ENCODE measurements at places on chromosomes 6 and 20. TPM values are rescaled to one million over a fixed set of nuclear protein-coding genes. Genes with fewer than 3 reads are reported as not detected.

GRCh38 chr6:130029163-130029562 is 10.8 kb downstream of the L3MBTL3 start:
- DNase-seq: no peak

DNA sequence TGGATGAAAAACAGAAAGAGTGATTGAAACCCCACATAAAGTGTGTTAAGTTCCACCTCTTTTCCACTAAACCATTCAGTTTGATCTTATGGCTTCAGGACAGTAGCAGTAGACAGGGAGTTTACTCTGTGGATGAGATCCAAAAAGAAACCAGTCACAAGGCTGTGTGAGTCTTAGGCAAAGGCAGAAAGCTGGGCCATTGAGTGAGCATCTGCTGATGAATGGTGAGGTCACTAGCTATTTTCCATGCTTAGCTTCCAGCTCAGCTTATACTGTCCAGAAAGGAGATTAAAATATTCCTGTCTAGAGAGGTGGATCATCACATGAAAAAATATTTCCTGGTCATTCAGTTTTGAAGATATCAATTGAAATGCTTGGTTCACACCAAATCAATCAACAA is 1643.9 kb downstream of the HACE1 start:
- DNase-seq: no peak

DNA sequence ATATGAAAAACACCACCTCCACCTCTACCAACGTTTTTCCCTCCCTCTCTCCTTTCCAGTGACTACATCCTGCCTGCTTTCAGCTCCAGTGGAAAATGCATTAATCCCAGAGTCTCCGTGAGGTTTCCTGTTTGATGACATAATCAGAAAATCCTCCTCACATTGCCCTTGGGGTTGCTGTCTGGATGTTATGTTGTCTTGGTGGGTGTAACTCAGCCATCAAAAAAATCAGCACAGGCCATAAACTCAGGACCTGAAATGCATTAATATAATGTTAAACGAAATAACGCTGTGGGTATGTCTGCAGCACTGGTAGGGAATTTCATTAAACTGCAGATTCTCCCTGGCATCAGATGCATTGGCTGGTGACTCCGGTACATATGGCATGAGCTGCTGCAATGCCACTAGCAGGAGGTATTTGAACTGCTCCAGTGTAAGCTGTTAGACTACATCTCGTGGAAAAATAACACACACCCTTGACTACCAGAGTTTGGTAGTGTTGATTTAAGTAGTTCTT is 297.8 kb downstream of the PRL start:
- no peak for DNase-seq

DNA sequence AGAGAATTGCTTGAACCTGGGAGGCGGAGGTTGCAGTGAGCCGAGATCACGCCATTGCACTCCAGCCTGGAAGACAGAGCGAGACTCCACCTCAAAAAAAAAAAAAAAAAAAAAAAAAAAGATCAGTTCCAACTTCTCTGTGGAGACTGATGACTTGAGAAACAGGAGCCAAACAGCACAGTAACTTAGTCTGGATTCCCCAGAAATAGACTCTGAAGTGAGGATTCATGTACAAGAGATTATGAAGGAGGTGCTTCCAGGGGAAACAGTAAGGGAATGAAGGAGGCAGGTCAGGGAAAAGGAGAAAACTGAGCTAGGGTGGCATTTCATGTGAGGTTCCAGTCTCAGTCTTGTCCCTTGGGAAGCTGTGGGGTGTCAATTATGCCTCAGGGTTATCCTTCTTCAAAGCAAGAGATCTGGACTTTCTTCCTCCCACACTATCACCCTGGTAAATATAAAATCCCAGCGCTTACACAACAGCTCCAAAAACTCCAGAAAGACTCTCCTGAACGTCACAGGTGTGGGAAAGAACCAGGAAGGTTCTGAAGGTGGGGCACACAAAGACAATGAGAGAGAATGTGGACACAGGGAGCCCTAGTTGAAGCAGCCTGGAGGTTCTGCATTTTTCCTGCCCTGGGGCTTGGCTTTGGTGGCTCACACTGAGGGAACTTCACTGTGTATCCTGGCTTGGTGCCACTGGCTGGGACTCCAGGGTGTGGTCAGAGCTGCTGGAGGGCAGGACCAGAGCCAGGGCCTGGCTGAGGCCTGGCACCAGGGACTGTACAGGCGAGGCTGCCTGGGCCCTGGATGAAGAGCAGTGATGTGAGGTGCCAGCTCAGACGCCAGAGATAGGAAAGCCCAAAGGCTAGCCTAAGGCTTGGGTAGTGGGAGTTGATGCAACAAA is 46.8 kb downstream of the PCNA start:
- DNase-seq: peak; percentile 93

DNA sequence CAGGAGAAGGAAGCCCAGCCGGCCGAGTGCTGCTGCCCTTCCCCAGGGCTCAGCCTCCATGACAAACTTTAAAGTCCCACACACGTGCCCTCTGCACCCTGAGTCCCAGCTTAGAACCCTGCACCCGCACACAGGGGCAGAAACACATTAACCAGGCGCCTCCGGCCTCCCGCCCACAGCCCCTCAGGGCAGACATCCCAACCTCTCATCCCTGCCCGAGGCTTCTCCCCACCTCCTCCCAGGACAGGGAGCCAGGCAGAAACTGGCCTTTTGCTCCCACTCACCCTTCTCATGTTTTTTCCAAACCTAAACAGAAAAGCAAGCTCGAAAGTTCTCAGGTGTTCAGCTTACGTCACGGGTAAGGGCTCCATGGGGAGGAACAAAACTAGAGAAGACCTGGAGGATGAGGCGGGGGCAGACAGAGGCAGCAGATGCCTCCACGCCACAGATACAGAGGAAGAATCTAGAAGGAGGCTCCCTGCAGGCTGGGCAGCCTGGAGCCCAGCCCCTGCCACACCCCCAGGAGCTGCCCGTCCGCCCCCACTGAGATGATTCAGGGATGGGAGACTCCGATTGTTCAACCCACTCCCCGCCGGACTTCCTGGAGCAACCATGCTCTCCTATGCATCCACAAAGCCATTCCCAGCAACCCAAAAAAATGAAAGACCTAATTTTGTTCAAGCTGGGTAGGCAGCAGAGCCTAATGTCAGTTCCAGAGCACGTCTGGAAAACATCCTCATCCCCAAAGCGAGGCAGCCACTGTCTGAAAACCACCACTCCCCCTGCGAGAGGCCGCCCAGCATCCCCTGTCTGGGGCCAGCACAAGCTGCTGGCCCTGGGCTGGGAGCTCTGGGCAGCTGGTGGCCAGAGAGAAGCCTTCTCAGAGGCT is 8.8 kb downstream of the KCNQ2 start:
- DNase-seq: no peak

- peak; percentile 72 for DNase-seq
Observed at GRCh38 chr20:45933266-45934045, 1.0 kb upstream of the PCIF1 start.

DNA sequence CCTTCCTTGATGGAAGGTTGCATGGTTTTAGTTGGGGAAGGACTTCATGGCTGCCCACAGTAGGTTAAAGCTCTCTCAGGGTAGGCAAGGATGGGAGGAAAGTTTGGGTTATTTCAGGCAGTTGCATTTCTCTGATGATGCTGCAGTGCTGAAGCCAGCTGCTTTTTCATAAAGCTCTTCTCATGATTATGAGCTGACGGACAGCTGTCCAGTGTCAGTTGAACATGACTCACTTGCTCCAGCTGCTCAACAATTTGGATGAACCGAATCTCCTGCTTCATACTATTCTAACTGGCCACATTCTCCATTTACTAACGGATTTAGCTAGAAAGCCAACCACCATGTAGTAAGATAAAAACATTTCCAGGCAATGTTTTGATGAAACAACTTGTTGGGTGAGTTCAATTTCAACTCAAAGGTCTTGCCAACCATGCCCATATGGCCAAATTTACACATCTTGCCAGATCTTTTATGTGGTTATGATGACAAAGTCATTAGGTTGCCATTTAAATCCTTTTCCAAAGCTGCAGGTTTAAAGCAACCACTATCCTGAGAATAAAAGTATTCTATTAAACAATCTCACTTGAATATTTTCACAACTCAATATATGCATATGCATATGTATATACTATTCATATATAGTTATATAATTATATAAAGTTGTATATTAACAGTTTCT is 125.9 kb downstream of the HS3ST5 start:
- DNase-seq: no peak

- no peak for DNase-seq
Observed at GRCh38 chr20:19620446-19620845, 137.6 kb upstream of the RIN2 start.

GRCh38 chr6:124149646-124150045 is 346.0 kb downstream of the NKAIN2 start:
- DNase-seq: no peak

DNA sequence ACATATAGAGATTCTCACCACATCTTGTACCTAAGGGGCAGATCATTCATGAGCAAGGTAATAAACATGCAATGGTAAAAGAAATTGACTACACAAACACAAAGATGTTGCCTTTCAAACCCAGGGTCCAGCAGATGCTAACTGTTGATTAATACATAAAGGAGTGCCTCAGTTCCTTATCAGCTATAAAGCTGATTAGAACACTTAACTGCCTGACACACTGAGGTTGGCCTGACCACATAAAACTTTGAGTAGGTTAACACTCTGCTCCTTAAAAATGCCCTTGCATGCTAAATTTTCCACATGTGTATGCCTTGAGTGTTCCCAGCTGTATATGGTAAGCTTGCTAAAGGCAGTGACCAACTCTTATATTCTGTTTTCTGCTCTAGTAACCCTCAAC is 14.9 kb downstream of the CRISP2 start:
- DNase-seq: no peak

DNA sequence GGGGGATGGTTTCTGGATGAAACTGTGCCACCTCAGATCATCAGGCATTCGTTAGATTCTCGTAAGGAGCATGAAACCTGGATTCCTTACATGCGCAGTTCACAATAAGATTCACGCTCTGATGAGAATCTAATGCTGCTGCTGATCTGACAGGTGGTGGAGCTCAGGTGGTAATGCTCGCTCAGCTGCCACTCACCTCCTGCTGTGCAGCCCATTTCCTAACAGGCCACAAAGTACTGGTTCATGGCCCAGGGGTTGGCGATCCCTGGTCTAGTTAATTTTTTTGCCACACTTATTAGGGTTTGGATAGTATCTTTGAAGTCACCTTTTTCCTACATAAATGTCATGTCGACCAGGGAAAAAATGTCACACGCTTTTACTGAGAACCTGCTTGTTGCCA is 96.8 kb upstream of the MLIP start:
- DNase-seq: no peak

GRCh38 chr6:16149305-16149704 is 20.4 kb downstream of the MYLIP start:
- DNase-seq: no peak

- no peak for DNase-seq
Observed at GRCh38 chr20:7902879-7903278, 37.4 kb downstream of the HAO1 start.

DNA sequence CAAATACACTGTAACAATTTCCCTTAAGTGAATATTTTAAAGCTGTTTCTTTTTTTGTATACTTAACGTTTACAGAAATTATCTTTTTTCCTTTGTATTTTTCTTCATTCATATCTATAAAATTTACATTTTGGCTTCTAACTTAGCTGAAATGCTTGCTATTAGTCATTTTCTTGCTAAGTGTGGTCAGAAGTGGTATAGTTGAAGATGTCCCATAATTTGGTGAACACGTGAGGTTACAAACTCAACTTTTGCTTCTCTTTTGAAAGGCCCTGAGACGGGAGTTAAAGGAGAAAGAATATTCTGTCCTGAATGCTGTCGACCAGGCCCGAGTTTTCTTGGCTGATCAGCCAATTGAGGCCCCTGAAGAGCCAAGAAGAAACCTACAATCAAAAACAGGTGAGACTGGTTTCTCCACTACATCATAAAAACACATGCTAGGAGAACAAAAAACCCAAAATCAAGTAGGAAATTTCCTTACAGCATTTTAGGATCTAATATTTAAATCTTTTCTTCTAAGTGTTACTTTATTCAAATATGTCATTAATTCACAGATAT is 445.0 kb downstream of the UTRN start:
- DNase-seq: no peak

- peak; percentile 54 for DNase-seq
Observed at GRCh38 chr6:114342826-114343781, at the start of gene HS3ST5. TSS of gene HS3ST5 (minus strand) at chr6:114343023. CDS start at chr6:114062845, 280,178 bp downstream.

DNA sequence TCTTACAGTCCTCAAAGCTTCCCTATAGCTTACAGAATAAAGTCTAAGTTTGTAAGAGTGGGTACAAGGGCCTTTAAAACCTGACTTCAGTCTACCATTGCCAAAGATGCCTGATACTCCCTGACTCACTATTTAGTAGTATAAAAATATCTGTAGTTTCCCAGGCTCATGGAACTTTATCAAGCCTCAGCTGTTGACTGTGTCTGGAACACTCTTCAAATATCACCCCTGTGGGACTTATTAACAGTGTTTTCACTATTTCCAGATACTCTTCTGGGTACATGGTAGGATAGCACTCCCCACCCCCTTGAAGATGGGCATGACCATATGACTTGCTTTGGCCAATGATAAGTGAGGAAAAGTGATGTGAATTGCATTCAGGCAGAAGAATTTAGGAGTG is 105.3 kb upstream of the TENT5A start:
- no peak for DNase-seq

The HLA-DRB1 gene
- total RNA-seq: 34.7 TPM

The CYP21A2 gene
- total RNA-seq: 0.15 TPM

The SYCP2 gene
- 0.84 TPM for total RNA-seq

The AVP gene
- not detected for total RNA-seq

The CST4 gene
- total RNA-seq: not detected

The PPP1R16B gene
- 4.4 TPM for total RNA-seq

Measured in left colon (tissue), 2 donors.